ENCODE measurements at places on chromosomes 1 and 21.

GRCh38 chr1:89598450-89599331 is 34.2 kb upstream of the LRRC8C start:
- DNase-seq, result peak; percentile 52

- no peak for DNase-seq
Measured at GRCh38 chr1:154884869-154885701, 15.0 kb upstream of the KCNN3 start.

GRCh38 chr1:189563784-189564183 is 913.9 kb downstream of the BRINP3 start:
- no peak for DNase-seq

DNA sequence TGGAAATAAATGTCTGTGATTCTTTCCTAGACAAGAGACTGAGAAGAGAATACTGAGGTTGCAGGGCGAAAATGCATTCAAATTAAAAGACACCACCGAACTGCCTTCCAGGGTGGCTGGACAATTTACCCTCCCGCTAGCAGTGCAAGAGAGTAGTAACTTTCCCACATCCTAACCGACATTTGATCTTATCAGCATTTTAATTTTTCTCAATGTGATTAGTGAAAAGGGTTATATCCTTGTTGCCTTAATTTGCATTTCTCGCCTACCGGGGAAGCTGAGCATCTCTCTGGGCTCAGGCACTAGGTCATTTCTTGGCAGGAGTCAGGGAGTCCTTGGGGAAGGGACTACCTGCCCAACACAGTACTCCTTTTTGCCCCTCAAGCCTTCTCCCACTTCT is 2.8 kb downstream of the TNFRSF8 start:
- no peak for DNase-seq

DNA sequence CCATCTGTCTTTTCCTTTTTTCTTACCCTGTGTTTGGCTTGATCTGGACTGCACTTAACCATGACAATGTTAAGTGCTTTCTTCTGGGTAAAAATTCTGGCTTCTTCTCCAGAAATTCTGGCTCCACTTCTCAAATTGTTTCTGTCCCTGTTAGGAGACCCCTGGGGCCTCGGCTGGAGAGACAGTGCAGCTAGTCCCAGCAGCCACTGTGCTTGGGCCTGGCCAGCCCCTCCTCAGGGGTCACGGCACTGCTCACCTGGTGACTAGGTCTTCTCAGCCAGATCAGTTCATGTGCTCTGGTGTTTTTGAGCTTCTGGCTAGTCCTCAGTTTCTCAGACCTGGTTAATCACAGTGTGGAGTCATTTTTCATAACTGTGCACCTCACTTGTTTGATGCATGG is 72.4 kb downstream of the ADARB1 start:
- no peak for DNase-seq

DNA sequence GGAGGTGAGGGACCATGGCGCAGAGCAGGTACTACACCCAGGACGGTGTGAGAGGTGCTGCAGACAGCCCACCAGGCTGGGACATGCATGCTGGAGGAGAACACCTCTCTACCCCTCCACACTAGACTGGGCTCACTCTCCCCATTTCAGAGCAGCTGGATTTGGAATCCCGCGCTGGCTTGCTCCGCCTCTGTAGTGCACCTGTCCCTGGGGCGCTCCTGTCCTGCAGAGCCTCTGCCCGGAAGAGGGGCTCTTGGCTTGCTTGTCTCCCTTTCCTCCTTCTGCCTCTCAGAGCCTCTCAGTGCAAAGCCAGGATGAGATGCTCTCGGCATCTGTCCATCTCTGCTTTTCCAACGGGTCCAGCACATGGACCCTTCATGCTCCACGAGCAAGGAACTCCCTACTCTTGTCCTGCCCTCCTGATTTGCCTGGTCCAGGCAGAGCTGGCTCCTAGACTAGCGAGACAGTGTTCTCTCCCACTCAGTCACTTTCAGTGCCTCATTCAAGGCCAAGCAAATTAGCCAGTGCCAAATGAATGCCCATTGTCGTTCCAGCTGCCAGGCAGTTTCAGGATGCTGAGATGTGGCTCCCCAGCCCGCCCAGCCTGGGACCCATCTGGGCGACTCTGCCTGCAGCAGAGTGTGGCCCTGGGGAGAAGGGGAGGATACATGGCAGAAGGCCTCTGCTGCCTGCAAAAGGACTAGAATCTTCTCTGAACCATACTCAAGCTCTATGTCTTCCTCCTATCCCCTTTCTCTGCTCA is 33.7 kb downstream of the CDCA8 start:
- no peak for DNase-seq

DNA sequence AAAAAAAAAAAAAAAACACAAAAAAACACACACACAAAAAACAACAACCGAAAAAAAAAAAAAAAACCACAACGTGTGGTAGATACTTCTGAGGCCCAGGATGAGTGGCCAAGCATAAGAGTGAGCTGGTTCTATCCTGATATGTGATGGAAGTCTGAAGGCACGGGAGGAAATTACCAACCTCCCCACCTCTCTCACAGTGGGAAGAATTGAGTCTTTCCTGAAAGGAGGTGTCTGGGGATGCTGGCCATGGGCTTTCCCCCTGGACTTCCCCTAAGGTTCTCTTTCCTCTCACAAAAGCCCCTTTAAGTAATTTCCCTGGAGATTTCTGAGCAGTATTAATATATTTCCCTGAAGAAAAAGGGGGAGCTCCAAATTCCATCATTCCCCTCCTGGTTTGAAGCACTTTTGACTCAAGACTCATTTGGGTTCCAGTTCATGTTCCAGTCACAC is 5.2 kb downstream of the TMCC2 start:
- DNase-seq, result no peak

Measured in SW480 (cell line).